Left ventricle myocardium inferior (tissue), 1 donor: ENCODE measurements at places on chromosomes 6 and 20. TPM values are rescaled to one million over a fixed set of nuclear protein-coding genes. Genes with fewer than 3 reads are reported as not detected.
A peak's percentile ranks its signal among the peaks of the same experiment; 100 is the strongest.

GRCh38 chr6:147554281-147554680, 45.8 kb downstream of the SAMD5 start:
- DNase-seq = no peak

Gene MAN1A1
- 19.7 TPM for total RNA-seq

Gene ANGPT4
- 0.05 TPM for total RNA-seq

GRCh38 chr20:40806929-40807820, 118.1 kb upstream of the MAFB start:
- no peak for DNase-seq

DNA sequence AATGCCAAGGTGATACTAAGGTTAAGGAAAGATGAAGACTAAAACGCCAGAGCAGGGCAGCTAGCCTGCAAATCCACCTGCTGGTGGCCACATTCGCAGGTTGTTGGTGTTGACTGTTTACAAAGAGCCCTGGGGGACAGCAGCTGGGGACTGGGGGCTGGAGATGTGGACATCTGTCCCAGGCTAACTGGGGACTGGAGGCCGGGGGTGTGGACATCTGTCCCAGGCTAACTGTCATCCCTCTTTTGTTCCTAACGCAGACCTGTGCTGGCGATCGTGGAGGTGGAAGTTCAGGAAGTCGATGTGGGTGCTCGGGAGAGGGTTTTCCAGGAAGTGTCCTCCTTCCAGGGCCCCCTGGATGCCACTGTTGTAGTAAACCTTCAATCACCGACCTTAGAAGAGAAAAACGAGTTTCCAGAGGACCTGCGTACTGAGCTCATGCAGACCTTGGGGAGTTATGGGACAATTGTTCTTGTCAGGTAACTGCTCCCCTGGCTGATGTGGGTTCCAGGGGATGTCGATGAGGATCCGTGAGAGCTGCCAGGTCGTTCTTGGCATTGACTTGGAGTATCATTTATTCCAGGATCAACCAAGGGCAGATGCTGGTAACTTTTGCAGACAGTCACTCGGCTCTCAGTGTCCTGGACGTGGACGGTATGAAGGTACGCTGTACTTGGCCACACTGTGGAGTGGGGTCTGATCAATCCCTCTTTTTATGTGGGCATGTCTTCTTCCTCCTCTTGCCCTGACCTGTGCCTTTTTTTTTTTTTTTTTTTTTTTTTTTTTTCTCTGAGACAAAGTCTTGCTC, 87.0 kb downstream of the SERAC1 start:
- DNase-seq = no peak

DNA sequence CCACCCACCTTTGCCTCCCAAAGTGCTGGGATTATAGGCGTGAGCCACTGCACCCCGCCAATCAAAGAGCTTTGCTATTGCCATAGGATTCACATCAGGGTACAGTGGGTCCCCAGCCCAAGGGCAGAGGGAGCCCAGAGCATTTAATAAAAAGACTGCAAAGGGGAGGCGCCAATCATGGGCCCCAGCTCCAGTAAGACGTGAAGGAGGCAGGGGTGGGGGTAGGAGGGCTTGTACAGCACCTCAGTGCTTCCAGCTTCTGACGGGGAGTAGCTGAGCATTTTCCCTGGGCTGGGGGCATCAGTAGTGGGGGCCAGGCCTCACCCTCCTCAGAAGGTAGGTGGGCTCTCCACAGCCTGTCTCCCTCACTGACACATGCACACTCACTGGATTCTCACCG, 1.5 kb downstream of the ADA start:
- no peak for DNase-seq

DNA sequence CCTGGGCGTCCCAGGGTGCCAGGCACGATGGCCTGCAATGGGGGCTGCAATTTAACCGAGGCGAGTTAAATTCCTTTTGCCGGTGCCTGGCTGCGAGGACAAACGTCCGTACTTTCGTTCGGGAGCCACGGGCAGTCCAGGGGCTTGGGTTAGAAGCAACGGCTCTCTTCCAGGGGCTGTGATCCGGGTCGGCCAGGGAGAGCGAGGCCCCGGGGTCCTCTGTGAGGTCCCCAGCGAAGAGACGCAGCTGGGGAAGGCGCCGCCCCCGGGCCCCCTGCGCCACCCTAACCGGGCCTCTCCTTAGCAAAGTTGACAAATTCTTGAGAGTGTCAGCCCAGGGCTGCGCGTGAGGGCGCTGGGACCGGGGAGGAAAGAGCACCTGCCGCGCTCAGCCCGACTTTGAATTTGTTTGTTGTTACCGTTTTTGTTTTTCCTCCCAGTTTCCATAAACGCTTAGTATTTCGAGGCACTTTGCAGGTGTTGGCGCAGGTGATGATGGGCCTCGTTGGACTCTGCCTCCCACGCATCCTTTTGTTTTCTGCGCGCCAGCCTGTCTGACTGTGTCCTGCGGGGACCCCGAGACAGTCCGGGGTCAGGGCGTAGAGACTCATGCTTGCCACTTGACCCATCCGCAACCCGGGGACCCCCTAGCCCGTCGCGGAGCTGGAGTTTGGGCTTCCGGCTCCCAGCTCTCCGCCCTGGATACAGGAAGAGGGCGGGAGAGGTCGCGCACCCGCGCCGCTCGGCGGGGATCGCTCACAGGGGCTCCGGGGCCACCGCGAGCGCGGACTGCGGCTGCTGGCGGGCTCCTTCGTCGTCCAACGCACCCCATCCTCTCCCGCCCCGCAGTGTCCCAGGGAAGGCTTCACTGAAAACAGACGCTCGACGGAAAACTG, 5.8 kb downstream of the OLIG3 start:
- no peak for DNase-seq

DNA sequence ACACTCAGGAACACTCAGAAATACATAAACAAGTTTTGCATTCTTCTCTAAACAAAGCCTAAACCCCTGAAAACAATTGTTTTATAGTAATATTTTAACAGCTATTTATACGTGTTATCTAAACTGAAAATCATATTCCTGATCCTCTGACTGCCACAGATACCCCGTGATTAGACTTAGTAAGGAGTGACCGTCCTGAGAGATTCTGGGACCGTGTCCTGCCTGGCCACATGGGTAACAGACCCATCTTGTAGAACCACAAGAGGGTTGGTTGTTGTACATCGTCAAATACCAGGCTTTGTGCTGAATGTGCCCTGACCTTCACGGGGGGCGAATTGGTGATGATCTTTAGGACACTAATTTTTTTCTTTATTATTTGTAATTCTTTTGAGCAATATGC, 214.4 kb downstream of the TMEM242 start:
- no peak for DNase-seq

Gene SCRT2
- not detected for total RNA-seq

Gene PDYN
- total RNA-seq = not detected

Gene RAD21L1
- total RNA-seq = not detected

DNA sequence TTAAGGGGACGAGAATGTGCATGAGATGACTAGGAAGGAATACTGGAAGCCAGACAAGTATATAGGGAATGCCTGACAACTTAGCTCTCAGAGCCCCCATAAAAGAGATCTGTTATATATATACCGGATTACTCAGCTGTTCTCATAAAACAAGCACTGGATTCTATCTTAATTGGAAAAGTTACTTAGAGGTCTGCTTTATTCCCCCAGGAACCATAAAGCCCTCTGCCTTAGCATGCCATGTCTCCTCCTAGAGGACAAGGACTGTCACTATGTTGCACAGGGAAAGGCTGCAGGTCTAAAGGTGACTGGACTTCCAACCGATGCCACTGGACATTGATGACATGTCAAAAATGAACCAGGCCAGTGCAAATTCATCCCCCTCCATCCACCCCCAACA, 6.4 kb downstream of the EXOC2 start:
- no peak for DNase-seq

Gene BPIFB4
- total RNA-seq = not detected

Gene RHAG
- 0.44 TPM for total RNA-seq

DNA sequence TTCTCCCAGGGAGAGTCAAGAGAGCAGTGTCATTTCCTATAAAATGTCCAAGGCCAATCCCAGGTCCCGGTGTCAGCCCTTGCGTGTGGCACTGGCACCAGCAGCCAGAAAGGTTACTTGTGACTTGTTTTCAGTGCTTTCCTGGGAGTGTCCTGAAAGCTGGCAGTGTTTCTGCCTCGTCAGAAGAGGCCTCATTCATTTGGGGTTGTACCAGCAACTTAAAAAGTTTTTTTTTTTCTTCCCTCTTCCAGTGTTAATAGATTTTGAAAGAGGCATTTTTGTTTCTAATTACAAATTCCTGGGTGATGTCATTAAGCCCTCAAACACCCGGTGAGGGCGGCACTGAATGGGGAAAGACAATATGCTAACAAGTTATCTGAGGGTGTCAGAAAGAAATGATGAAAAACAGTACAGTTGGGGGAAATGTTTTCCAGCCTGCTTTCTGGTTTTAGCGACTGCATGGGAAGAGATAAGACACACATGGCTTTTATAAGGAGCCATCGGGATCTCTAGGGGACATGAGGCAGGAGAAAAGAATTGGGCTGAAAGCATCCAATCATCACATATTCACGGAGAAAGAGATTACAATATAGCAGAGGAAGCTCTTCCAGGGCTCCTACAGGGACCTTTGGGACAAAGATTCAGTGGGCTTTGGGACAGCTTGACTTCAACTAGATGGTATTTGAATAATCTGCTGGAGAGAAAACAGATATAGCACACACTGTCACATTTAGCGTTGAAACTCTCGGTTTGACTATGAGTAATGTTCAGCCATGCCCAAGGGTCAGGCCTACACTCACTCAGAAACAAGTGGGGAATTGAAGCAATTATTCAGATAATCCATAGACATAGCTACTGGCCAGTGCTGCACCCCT, 153.0 kb downstream of the BCAS1 start:
- peak; percentile 41 for DNase-seq

GRCh38 chr6:140845701-140846100, 1287.0 kb upstream of the GJE1 start:
- DNase-seq = no peak

DNA sequence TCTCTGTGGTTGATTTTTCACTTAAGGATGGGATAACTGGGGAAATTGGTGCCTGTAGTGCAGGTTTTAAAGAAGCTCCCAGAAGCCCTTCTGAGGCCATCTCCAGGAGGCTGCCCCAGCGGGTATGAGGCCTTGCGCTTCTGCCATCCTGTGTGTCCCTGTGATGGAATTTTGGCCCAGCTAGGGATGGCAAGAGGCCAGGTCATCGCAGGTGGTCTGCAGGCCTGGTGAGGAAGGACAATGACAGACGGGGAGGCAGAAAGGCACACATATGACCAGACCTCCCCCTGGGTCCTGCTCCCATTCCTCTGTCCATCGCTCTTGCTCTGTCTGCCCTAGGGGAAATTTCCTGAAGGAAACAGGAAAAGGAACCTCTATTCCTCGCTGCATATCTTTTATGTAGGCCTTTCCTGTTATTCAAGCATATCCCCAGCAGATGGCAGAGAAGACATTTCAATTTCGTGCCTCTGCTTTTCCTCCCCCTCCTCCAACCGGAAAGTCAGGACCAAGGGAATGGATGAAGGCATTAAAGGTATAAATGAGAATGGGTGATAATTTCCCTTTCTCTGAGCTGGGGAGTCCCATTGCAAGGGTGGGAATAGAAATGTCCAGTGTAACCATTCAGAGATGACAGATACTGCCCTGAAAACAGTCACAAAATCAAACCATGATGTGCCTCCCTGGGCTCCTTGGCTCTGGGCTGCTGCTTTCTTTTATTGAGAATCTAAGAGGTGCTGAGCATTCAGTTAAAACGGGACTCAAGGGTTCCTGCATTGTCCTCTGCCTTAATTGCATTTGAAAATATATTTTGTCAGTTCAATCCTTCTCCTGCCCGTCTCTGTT, 17.6 kb upstream of the HLA-F start:
- DNase-seq = no peak

GRCh38 chr6:16676978-16677377, 84.3 kb downstream of the ATXN1 start:
- no peak for DNase-seq

Gene KCNB1
- total RNA-seq = 0.77 TPM

- DNase-seq = no peak
These were observed 42.8 kb upstream of the AHI1 start for GRCh38 chr6:135540207-135540840.
